ENCODE measurements at places on chromosomes 7 and 10.
A peak's percentile ranks its signal among the peaks of the same experiment; 100 is the strongest.

GRCh38 chr7:93578762-93579161 is 4.2 kb upstream of the CALCR start:
- no peak for DNase-seq

- DNase-seq = no peak
Measured at GRCh38 chr10:85638797-85639196, 727.8 kb downstream of the GRID1 start.

GRCh38 chr7:94355454-94355853 is 39.2 kb upstream of the COL1A2 start:
- no peak for DNase-seq

DNA sequence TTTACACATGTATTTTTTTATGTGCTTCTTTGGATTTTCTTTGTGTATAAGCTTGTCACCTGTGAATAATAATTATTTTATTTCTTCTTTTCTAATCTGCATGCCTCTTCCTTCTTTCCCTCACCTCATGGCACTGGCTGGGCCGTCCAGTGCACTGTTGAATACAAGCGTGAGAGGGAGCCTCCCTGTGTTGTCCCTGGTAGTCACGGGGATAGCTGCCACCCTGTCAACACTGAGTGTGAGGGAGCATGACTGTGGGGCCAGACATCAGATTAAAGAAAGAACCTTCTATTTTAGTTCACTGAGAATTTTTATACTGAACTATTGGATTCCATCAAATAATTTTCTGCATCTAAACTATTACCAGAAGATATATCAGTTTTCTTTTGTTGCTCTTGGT is 187.9 kb downstream of the CDC14C start:
- no peak for DNase-seq

GRCh38 chr7:66682350-66683093 is 53.8 kb downstream of the KCTD7 start:
- no peak for DNase-seq

GRCh38 chr7:26193432-26194207 is 6.9 kb downstream of the HNRNPA2B1 start:
- no peak for DNase-seq

DNA sequence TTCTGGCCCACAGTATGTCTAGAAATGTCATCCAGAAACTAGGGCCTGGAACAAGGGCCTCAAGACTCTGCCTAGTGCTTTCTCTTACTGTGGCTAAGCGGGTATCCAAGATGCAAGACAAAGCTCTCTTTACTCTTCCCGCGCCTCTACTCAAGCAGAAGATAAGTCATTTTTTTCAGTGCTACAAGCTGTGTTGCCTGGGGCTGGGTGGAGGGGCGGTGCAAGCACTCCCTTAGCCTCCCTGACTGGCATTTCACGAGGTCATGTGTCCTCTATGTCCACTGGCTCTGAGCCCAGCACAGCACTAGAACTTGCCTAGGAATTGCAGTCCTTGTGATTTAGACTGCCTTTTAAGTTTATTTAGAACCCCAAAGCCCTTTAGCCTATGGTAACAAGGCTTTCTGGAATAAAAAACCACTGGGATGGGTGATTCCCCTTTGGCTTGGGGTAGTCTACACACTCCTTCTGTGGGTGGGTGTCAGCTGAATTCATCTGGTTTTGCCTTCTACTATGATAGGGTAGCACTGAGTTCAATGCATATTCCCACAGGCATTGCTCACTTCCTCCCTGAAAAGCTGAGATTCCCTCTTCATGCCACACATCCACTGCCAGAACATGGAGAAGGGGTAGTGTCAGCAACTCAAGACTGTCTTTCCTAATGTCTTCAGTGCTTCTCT is 371.8 kb upstream of the KCND2 start:
- no peak for DNase-seq

DNA sequence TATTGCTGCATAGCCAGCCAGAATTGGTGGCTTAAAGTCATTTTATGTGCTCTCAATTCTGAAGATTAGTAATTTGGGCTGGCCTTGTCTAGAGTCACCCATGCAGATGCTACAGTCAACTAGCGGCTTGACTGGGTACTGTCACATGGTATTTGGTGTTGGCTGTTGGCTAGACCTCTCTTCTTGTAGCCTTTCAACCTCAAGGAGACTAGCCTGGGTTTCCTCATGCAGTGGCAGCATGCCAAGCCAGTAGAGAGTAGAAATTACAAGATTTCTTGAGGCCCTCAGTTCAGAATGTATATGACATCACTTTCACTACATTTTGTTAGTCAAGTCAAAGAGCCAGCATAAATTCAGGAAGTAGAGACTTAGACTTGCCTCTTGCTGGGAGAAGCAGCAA is 3.7 kb upstream of the ZNF800 start:
- no peak for DNase-seq

- DNase-seq = peak; percentile 48
Measured at GRCh38 chr7:32670110-32671025, 175.1 kb downstream of the AVL9 start.

DNA sequence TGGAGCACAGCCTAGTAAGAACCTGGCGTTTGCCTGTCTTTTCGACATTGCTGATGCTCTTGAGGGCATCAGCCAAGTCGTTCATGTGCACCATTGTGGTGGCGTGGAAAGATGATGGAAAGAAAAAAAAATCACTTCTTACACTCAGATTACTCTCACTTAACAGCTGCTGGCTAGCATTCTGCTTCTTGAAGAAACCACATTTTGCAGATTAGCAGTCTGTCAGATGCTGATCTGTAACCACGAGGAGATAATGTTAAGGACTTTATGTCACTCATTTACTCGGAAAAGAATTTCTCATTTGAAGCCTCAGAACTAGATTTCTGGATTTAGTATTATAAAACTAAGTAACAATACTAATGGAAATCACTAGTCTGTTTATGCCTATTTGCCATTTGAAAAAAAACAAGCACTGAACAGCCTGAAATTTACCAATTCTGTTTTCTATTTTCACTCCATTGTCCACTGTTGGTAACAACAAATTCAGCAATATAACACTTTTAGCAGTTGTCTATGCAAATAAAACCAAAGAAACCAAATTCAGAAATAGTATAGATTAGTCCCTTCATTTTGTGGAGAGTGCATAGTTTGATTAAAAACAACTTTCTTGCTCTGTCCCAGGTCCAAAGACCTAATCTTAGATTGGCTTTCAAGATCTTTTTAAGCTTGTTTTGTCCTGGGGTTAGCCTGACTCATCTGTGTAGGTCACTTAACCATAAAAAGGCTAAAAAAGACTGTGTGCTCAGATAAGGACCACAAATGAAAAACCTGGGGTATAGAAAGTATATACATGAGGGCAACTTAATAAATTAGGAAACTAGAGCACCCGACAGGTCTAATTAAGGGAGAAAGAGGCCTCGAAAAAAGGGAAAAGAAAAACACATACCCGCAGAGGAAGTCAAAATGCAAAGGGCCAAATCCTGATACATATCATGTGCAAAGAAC is 67.5 kb downstream of the NT5C2 start:
- no peak for DNase-seq

GRCh38 chr7:103694304-103694703 is 248.3 kb upstream of the SLC26A5 start:
- no peak for DNase-seq

GRCh38 chr7:68319061-68319460 is 1279.2 kb upstream of the AUTS2 start:
- DNase-seq = no peak

- DNase-seq = peak; percentile 82
Measured at GRCh38 chr10:24383681-24384106, 174.8 kb downstream of the KIAA1217 start.

DNA sequence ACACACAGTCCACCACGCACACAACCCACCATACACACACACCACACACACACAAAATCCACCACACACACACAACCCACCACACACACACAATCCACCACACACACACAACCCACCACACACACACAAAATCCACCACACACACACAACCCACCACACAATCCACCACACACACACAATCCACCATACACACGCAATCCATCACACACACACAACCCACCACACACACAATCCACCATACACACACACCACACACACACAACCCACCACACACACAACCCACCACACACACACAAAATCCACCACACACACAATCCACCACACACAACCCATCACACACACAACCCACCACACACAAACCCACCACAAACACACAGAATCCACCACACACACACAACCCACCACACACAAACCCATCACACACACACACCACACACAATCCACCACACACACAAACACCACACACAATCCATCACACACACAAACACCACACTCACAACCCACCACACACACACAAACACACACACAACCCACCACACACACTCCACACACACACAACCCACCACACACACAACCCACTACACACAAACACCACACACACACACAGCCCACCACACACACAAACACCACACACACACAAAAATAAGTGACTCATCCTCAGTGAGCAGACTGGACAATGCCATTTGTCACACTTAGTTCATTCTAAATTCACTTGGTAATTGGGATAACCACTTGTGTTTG is 8.8 kb upstream of the REPIN1 start:
- no peak for DNase-seq

GRCh38 chr10:117174439-117175214 is 22.7 kb upstream of the KCNK18 start:
- DNase-seq = peak; percentile 59

- DNase-seq = no peak
Measured at GRCh38 chr10:10872764-10873163, 144.9 kb upstream of the CELF2 start.

DNA sequence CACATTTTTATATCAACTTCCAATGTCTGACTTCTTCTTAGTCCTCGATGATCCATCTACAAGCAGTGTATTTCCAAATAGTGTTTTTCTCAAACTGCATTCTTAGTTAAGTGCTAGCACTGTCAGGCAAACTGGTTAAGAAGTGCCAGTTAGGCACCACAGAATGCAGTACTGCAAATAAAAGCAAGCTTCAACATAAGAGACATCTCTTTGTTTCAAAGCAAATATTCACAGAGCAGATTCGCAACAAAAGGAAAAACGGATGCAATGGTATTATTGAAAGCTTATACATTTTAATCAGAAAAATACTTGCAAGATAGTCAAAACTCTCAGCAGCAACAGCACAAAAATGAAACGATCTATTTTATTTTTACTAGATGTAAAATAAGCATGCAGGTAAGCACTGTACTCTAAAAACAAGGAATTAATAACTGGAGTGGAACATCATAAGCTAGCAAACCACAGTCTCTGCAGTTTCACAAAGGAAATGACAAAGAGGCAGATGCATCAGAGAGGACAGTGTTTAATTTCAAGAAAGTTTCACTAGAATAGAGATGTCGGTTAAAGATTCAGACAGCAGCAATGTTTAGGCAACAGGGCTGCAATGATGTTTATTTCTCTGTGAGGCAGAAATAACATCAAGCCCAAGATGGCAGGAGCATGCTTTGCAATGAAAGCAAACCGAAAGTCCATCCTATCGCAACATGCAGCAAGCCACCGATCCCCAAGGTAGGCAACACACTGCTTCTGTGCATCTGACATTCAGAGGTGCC is 82.0 kb downstream of the FGFR2 start:
- DNase-seq = no peak

DNA sequence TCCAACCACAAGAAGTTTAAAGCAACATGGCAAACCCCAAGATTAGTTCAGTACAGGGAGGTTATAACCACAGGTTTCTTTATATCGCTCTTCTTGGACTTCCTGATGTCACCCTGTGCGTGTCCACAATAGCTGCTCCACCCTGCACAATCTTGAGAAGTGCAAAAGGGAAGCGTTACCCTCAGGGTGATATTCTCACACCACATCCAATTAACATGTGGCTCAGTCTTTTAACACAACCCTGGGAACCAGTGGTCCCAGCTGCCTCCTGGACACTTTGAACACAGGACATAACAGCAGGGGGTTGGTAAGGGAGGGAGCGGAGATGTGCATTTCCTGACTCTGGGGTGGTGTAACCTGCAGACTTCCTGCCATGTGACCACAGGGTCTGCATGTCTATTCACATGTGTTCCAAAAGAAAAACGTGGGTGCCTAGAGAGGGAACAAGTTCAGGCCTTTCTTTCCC is 64.6 kb downstream of the GSAP start:
- DNase-seq = no peak

DNA sequence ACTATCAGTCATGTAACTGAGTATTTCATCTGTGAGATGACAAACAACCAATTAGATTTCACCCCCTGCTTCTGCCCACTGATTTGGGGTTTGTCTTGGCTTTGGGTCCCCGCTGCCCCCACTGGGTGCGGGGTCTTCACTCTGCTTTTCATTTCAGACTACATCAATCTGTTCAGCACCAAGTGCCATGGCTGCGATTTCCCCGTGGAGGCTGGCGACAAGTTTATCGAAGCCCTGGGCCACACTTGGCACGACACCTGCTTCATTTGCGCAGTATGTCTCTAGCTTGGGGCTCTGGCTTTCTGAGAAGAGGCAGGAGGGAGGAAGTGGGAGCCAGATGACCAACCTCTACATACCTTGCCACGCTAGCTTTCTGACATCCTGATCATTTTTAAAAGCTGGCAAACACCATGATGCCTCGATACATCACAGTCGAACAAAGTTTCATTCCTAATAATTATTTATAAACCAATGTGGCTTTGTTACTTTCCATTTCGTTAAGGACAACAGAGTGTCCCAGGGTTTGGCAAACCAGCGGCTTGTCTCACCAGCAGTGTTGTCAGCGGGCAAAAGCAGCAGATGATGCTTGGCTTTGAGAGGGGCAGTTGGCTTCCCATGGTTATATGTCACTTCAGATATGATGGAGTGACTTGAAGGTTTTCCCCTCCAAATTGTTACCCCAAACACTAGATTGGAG is 30.3 kb upstream of the BMPR1A start:
- no peak for DNase-seq

GRCh38 chr7:37304921-37305320 is 143.7 kb downstream of the ELMO1 start:
- DNase-seq = no peak

GRCh38 chr10:94344522-94345122 is 18.1 kb downstream of the NOC3L start:
- DNase-seq = no peak

DNA sequence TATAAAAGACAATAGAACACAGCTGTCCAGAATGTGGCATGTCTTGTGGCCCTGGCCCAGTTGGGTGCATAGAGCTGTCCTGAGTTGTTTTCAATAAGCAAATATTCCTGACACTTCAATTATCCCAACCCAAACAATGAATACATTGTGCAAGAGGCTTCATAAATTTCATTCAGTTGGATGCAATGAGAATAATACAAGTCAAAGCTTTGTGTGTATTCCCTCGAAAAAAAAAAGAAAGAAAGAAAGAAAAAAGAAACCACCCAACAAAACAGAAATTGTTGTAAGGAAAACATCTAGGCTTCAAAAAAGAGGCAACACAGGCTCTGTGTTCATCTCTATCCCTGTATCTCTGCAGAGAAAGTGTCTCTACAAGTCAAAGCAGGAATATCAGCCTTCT is 138.7 kb upstream of the ADO start:
- DNase-seq = no peak

- no peak for DNase-seq
Measured at GRCh38 chr10:35554461-35555056, 50.6 kb upstream of the GJD4 start.

Measured in HTR-8/SVneo (cell line).